ENCODE measurements at places on chromosomes 1 and 21.

DNA sequence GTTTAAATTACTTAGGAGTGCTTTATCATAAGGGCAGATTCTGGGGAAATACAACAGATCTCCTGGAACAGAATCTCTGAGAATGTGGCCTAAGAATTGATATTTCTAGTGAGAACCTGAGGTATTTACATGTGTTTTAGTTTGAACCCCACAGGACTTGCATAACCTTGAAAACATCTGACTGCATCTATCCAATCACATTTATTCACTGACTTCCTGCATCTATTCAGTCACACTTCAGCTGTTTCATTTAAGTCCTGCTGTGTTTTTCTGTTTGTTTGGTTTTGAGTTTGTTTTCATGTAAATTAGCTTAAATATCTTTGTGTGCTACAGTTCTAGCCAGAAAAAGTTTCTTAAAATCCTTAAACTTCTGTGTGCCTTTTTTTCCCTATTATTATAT is 1260.7 kb downstream of the PLA2G4A start:
- peak; percentile 7 for DNase-seq

- DNase-seq: no peak
These were observed 9.0 kb upstream of the ZBTB21 start for GRCh38 chr21:42019101-42019605.

- DNase-seq: no peak
These were observed 127.6 kb downstream of the MRPS6 start for GRCh38 chr21:34201001-34201400.

GRCh38 chr1:178119628-178120027 is 25.7 kb downstream of the RASAL2 start:
- DNase-seq: no peak

DNA sequence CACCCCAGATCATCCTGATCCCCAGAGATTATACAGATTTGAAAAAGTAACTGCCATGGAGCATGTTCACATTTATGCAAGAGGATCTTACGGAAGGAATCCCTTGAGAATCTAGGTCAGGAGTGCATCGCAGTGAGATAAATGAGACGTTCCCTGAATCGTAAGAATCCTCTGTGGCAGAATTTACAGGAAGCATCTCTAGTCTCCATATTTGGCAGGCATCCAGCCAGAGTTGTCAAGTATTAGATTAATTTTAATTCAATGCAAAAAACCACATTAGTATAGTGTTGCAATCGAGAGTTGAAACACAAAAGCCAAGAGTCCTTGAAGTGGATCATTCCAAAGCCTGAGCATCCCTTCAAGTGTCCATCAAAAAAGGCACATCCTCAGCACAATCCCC is 100.8 kb downstream of the RRAGC start:
- peak; percentile 31 for DNase-seq

DNA sequence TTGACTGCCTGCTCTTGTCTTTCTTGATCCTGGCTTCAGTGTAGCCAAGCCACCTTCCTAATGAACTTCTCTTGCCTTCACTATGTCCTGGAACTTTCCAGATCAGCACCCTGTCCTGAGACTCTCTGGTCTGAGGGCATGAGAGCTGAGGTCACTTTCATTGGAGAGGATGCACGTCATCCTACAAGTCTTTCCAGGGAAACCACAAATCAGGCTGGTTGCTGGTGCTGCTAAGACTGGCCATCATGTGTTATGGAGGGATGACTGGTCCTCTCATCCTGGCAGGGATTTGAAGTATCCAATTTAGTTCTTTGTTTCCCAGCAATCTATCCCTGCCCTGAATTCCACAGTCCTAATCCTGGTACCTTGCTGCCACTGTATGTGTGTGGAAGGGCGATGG is 228.6 kb downstream of the GPATCH2 start:
- DNase-seq: no peak

DNA sequence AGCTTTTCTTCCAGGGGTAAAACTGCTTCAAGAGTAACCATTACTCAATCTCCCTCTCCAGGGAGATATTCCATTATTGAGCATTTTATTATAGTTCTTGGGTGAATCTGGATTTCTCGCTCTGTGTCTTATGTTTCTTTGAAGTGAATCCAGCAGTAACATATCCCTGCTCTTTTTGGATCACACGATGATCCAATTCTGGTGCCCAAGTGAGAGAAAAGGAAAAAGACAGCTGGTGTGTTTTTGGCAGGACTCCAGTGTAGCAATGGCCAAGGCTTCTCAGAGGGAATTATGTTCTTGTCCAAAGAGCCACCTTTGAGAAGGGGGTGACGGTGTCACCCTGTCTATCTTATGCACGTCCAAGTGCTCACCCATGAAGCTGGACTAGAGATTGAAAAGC is 140.3 kb upstream of the ERRFI1 start:
- no peak for DNase-seq

DNA sequence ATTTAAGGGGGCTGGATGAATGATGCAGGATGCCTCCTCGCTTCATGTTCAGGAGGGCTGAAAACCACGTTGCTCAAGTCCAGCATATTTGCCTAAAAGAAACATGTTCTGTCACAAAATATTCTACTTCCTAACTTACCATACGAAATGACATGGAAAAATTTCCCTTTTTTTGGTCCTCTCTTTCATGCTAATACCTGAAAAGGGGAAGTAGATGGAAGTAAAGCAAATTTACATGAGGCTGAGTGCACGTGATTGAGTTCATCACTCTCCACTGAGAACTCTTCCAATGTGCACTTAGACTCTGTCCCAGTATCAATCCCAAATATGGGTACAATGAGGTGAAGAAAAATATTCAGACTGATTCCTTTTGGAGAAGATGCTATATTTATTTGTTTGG is 23.0 kb downstream of the XCL2 start:
- DNase-seq: no peak

DNA sequence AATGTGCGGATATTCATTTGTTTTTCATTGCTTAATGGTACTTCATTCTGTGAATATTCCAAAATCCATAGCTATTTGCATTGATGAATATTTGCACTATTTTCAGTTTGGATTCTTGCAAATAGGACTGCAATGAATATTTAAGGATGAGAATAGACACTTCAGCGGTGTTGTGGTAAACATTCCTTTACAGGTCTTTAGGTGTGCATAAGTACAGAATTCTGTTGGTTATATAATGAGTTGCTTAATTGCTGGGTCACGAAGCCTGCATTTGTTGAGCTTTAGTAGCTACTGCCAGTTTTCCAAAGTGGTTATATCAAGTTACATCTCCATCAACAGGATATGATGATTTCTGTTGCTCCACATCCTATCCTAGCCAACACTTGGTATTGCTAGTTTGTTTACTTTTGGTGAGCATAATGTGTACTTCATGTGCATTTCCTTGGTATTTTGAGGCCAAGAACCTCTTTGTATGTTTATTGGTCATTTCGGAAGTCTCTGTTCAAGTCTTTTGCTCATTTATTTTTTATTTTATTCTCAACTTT is 64.2 kb upstream of the CYYR1 start:
- DNase-seq: no peak

DNA sequence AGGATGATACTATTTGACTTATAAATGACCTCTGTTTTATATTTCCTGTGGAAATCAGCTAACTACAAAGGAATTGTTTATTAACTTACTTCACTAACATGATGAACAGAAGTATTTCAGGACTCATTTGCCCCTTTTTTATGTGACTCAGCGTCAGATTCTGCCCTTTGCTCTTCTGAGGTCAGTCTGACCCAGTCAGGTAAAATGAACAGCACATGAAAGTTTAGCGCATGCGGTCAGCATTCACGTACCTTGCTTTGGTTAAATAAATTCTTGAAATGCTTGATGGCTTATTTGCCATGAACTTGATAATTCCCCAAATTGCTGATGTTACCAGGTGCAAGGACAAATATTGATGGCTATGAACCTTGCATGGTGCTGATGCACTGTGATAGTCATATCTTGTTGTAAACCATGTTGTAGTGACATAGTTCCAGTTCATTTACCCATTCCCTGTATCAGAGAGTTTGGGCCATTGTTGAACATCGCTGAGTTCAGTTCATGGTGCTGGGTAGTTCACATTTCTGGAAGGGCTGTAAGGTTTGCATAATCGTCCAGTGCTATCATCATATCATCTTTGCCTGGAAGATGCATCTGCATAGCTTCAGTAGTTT is 133.4 kb downstream of the NFIA start:
- DNase-seq: no peak

GRCh38 chr1:15146142-15146680 is 7.3 kb upstream of the TMEM51 start:
- no peak for DNase-seq

GRCh38 chr1:115501476-115501875 is 140.3 kb upstream of the VANGL1 start:
- no peak for DNase-seq

- no peak for DNase-seq
These were observed 138.3 kb downstream of the NTMT2 start for GRCh38 chr1:170284016-170284415.

- DNase-seq: peak; percentile 73
These were observed 11.4 kb downstream of the FAM229A start for GRCh38 chr1:32350785-32351398.

DNA sequence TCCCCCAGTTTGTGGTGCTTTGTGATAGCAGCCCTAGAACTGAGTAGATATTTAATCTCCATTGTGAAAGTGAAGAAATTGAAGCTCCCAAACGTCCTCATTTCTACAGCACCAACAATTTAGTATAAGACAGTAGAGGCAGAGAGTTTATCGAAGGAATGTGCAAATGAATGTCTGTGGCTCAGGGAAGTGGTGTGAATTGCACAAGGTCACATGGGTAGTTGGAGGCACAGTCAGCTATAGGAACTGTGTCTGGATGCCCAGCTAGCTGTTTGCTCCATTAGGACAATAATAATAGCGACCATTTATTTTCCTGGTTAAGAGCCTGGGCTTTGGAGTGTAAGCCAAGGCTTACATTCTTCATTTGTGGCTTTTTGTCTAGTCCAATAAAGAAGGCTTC is 144.4 kb upstream of the USP24 start:
- no peak for DNase-seq

- no peak for DNase-seq
These were observed 2029.3 kb downstream of the MRPL39 start for GRCh38 chr21:23578027-23578426.

DNA sequence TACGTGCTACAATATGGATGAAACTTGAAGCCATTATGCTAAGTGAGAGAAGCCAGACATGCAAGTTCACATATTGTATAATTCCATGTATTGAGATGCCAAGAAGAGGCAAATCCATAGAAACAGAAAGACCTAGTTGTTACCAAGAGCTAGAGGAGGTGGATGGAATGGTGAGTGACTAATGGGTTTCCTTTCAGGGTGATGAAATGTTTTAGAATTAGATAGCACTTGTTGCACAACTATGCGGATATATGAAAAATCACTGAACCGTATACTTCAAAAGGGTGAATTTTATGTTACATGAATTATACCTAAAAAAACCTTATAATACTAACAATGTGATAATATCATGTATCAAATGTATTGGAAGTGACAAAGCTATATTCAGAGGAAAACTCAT is 18.1 kb downstream of the EPHA10 start:
- no peak for DNase-seq

DNA sequence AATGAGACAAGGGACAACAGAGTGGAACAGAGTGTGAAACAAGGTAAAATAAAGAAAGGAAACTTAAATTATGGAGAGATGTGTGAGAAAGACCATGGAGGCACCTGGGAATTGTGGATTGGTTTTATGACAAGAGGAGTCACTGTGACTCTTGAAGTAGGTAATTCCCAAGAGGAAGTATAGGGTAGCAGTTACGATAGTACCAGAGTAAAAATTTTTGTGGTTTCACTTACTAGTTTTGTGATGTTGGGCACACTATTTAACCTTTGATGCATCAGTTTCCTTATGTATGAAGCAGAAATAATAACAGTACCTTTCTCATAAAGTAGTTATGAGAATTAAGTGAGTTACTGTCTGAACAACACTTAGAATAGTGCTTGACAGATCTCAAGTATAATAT is 267.9 kb upstream of the DPYD start:
- no peak for DNase-seq

- DNase-seq: no peak
These were observed 132.4 kb downstream of the SDCCAG8 start for GRCh38 chr1:243388276-243388675.

DNA sequence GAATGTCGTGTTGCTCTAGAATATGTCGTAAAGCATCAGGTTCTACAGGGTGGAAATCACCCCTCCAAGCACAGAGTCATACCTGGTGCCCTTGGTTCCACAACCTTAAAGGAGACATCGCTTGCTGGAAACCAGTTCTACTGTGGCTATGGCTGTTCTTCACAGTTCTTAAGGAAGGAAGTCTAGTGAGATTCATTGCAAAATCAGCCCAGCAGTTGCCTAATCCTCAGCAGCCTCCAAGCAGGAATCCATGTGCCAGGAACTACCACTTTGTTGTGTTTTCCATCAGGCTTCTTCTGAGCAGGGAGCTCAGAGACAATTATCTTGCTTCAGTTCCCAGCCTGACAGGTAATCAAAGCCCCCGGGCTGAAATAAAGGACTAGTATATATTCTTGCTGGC is 45.0 kb upstream of the SLC35F3 start:
- DNase-seq: no peak

DNA sequence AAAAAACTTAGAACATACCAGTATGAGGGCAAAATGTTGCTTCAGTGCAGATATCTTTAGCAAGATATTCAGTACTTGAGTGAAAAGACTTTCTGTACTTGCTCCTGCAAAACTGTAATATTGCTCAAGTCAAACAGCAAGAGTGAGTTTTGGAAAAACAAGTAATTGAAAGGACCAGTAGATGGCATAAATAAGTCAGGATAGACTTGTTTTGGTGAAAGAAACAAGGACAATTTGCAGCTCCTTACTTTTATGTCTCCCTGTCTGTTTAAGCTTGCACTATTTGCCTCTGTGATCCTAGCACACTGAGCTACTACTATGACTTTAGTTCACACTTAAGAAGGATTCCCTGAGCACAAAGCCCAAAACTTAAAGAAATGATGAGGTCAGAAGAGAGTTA is 39.1 kb downstream of the IFI44 start:
- peak; percentile 83 for DNase-seq

- no peak for DNase-seq
These were observed 4.6 kb downstream of the VSIG8 start for GRCh38 chr1:159857889-159858288.

- peak; percentile 19 for DNase-seq
These were observed 60.7 kb downstream of the NFASC start for GRCh38 chr1:204931313-204931712.

GRCh38 chr1:243316366-243316989 is 60.6 kb downstream of the SDCCAG8 start:
- no peak for DNase-seq

DNA sequence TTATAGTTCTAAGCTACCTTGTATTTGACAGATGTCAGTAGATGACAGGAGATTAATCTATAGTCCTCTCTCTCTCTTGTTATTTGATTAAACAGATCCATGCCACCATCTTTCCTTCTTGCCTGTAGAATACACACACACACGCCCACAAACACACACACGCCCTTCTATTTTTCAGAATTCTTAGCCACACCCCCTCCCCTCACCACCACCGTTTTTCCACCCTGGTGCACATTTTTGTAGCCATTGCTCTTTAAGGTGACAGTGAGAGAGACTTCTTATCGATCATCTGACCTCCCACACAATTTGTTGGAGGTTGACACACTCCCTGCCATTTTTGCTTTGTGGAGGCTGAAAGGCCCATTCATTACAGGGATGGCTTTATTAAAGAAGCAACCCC is 123.2 kb downstream of the NTNG1 start:
- no peak for DNase-seq
